AG20443 (cell line): ENCODE measurements at places on chromosomes 6 and 20.

- DNase-seq: no peak
These were observed 23.5 kb downstream of the UQCC2 start for GRCh38 chr6:33688006-33688405.

DNA sequence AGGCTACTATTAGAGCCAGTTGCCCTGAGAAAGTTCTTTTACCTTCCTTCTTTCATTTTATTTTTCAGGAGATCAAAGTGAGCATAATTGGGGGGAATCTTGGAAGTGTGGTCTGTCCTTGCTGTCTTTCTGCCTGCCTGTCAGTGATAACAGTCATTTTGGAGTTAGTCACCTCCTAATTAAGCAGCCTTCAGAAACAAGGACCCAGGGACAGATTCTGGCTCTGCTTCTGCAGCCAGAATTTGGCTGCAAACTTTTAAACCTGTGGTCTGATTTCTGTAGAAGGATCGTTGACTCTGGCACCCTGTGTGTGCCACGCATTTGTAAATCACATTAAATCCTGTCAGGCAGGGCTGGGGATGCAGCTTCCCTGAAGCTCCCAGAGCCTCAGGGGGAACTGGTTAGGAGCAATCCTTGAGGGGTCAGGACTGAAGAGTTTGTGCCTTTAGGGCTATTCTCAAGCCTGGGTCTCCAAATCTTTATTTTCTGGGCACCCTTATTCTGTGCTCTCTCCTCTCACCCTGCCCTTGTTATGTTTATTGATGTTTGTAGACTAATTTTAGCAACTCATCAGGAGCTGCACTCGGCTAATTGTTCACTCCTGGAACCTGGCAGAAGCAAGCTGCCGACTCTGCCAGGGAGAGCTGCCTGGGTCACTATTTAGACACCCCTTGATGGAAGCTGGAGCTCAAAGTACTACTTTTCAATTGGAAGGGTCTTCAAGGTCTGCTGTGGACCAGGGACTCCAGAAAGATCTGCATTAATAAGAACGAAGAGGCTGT, 6.8 kb downstream of the NOX3 start:
- no peak for DNase-seq

- DNase-seq: no peak
These were observed 3.0 kb upstream of the LINC00237 start for GRCh38 chr20:21109144-21109543.

- peak; percentile 49 for DNase-seq
These were observed 21.3 kb downstream of the TTPAL start for GRCh38 chr20:44496976-44497375.

DNA sequence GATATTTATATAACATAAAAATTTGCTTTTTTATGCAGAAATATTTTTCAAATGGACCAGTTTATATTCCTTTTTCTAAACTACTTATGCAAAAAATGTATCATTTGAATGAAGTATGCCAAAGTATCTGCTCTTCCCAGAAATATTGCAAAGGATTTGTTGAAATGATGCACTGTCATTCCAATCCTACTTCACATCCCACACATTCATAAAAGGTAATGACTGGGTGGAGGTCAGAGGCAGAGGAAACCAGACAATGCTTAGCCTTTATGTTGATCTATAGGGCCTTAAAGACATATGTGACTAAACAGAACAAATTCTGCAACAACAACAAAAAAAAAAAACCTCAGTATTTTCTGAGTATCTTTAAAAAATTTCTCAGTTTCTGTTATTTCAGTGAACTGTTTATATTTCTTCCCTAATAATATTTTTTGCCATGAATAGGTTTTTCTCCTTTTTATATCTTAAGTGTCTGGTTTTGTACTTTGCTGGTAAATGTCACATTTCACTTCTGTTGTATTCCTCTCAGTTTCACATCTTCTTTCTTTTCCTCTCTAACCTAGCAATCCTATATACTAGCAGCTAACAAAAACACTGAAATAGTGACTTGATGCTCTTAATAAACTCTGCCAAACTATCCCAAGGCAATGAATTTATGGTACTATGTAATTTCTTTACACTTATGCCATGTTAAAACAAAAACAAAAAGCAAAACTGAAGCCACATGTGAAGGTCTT, 374.1 kb downstream of the BCKDHB start:
- DNase-seq: no peak

- DNase-seq: no peak
These were observed 285.8 kb upstream of the SUPT3H start for GRCh38 chr6:45663251-45664221.
